ENCODE measurements at places on chromosomes 2 and 18.

DNA sequence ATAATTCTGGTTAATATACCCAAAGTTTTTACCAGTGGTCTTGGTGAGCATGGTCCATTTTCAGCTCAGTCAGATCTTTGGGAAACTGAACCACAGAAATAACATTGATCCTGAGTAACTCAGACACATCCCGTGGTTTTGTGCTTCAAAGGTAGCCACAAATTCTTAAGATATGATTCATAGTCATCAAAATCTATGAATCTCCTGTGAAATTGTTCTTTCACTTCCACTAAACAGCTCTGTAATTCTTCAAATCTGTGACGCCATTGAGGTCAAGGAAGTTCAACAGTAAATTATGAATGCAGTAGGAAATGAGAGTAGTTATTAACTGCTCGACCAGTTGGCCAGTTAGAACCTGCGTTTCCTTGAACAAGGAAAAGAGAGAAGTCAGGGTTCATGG is 147.3 kb downstream of the IRS1 start:
- DNase-seq = no peak

DNA sequence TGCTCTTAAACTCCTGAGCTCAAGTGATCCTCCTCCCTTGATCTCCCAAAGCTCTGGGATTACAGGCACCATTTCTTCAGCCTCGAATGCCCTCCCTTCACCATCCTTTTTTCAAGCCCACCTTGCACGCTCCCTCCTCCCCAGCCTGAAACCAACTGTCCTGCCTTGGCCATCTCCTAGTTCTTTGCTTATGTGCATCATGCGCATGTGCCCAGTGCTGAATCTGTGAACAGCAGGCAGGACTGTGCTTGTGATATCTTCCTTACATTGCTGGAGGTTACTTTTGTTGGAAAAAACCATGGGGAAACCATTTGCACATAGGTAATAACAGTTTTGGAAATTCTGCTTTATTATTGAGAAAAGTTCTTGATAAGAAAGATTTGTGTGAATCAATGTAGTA is 30.2 kb upstream of the CETN1 start:
- no peak for DNase-seq

- DNase-seq = peak; percentile 36
These were observed 110.7 kb downstream of the NFATC1 start for GRCh38 chr18:79506191-79507075.

- DNase-seq = no peak
These were observed 32.8 kb downstream of the AQP12A start for GRCh38 chr2:240724431-240724830.

GRCh38 chr2:134648586-134648985 is 70.2 kb downstream of the TMEM163 start:
- no peak for DNase-seq

- no peak for DNase-seq
These were observed 175.2 kb upstream of the SPATS2L start for GRCh38 chr2:200131307-200131706.

DNA sequence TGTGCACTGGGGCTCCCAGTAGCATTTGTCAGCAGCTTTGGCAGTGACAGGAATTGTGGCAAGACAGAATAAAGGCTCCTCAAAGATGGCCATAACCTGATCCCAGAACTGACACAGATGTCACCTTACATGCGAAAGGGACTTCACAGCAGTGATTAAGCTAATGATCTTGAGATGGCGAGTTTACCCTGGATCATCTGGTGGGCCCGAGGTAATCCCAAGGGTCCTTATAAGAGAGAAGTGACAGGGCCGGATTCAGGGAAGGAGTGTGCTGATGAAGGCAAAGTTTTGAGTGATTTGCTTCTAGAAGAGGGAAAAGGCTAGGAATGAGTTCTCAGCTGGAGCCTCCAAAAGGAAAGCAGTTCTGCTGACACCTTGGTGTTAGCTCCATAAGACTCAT is 333.9 kb downstream of the LPIN1 start:
- DNase-seq = no peak

DNA sequence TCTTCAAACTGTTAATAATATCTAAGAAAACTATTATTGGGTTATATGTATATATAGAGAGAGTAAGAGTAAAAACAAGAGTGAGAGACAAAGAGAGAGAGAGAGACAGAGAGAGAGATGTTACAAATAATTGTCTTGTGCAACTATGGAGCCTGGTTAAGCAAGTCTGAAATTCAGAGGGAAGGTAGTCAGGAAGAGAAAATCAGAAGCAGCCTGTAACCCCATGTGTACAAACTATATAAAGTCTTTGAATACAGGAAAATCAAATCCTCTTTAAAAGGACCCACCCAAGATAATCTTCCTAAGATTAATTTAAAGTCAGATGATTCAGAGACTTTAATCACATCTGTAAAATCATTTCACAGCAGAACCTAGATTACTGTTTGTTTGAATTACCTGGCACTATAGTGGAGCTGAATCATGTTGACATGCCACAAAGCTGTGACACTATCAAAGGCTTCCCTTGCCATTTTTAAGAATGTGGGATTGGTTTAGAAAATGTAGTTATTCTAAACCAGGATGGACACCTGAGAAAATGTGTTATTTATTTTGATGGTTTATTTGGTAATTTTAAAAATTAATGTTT is 301.7 kb upstream of the FSIP2 start:
- no peak for DNase-seq
